ENCODE measurements at places on chromosomes 4 and X. TPM values are rescaled to one million over a fixed set of nuclear protein-coding genes. Genes with fewer than 3 reads are reported as not detected.

ARHGAP6 gene
- total RNA-seq: not detected

LDOC1 gene
- 8.7 TPM for total RNA-seq

ZNF718 gene
- 7.7 TPM for total RNA-seq

ELOVL6 gene
- total RNA-seq: 9.7 TPM

GRCh38 chr4:128604840-128605239 is 204.7 kb upstream of the JADE1 start:
- no peak for DNase-seq

DNA sequence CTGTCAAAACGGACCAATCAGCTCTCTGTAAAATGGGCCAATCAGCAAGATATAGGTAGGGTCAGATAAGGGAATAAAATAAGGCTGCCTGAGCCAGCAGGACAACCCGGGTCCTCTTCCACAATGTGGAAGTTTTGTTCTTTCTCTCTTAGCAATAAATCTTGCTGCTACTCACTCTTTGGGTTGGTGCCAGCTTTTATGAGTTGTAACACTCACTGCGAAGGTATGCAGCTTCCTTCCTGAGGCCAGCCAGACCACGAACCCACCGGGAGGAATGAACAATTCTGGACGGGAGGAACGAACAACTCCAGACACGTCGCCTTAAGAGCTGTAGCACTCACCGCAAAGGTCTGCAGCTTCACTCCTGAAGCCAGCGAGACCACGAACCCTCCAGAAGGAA is 287.8 kb downstream of the RAPGEF2 start:
- DNase-seq: no peak

GRCh38 chr4:100828364-100828763 is 310.5 kb upstream of the EMCN start:
- no peak for DNase-seq

- DNase-seq: no peak
These were observed 190.9 kb upstream of the BANK1 start for GRCh38 chr4:101599620-101600019.

GRCh38 chr4:38581426-38582106 is 82.4 kb upstream of the KLF3 start:
- no peak for DNase-seq

DNA sequence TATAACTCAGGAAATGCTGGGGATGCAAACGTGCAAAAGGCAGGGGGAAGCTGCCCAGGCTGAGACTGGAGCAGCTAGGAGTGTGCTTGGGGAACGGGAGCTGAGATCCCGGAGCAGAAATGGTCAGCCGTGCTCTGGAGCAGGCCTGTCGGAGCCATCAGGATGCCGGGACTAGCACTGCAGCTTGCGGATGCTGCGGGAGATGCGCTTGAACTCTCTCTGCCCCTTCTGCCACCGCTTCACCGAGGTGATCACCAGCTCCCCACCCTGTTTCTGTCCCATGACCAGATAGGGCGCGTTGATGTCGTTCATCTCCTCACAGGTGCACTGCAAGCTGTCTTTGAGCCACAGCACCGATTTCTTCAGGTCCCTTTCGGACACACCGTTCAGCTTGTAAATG is 7.6 kb downstream of the SFRP2 start:
- DNase-seq: no peak

DNA sequence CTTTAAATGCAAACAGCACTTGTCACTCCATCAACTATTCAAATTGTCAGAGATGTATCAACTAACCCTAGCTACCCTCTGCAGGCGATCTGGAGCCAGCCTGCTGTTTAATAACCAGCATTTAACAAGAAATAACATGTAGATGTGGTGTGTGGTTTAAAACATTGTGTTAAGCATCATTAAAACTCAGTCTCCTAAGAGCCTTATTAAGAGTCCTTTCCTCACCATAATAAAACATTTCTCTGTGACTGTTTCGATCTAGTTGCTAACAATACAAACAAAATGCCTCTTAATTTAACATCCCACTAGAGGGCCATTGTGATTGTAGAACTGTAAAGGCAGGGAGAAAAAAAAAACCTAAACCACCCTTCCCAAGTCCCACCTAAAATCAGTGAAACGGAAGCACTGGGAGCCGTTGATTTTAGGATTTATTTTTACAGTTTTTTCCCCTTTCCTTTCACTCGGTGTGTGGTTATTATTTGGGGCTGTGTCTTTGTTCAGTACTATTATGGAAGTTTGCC is 708.6 kb downstream of the C4orf33 start:
- no peak for DNase-seq

DNA sequence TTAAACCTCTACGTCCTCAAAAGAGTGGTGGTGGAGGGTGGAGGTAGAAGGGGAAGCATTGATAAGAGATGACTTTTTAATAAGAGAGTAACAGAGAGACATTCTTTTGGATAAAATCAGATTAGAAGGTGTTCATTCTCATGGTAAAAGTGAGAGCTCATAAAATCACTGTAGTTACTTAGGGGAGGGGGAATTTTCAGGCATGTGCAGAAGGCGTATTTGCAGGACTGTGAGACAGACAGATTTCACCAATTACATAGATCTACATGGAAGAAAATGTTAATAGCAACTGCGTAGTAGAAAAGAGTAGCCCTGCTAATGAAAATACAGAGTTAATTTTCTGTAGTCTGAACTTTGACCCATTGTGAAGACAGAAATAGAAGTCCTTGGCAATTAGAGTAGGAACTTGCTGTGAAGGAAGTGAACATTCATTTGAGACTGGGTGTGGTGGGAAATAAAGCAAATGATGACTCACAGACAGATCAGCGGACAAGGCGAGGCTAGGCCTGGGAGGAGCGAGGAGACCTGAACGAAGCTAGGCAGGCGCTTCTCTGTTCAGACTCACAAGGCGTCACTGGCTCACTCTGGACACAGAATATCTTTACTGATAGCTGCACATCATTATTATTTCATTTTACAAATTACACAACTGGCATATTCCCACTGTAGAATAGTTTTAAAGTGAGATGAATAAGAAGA is 57.2 kb upstream of the FAM9C start:
- peak; percentile 67 for DNase-seq

Measured in activated CD4-positive, alpha-beta memory T cell treated with anti-CD3 and anti-CD28 coated beads for 36 hours (primary cell).